ENCODE measurements at places on chromosomes 1 and 21.

DNA sequence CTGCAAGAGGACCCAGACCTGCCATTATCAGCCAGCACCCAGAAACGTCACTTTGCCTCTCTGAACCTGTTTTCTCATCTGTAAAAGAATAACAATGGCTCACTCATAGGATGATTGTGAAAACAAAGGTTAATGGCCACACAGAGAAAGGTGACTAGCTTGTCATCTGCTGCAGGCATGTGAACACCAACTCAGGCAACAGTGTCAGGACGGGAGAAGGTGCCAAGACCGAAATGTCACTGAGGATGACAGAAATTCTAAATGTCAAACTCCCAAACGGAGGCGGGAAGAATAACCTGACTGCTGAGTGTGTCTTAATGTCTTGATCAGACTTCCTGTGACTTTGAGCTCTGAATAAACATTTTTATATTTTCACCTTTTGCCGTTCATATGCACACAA, 10.3 kb downstream of the PADI4 start:
- no peak for DNase-seq

DNA sequence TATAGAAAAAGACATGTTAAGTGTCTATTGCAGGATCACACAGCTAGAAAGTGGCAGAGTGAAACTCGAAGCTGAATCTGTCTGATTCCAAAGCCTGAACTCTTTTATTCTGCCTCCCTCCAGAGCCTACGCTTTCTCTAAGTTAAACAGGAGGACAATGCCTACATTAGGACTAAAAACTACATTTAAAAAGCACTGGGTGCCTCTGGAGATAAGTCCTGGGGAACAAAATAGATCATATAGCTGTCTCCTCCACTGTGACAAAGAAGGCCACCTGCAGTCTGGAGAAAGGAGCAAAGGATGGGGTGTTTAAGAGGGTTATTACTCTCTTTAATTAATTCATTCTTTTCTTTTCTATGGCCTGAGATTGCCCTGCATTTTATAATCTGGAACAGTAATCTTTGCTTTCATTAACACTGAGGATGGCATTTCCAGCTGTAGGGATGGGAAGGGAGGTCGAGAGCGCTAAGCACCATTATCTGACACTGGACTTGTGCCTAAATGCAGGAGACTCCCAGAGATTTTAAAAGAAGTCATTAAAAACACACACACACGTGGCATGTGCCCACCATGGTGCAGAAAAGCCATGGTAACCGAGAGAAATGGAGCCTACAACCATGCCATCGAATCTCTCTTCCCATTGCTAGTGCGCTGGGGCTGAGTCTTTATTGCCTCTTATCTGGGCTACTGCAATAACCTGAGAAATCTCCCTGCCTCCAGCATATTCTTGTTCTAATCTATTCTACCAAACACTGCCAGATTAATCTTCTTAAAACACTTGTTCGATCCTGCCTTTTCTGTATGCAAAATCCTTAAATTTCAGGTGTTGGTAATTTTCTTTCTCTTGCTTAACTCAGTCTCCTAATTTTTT, 92.2 kb downstream of the PLXNA2 start:
- no peak for DNase-seq

- no peak for DNase-seq
Observed at GRCh38 chr1:209248649-209249279, 334.8 kb upstream of the CAMK1G start.

GRCh38 chr1:30047576-30047975, 675.8 kb downstream of the MATN1 start:
- DNase-seq: no peak

DNA sequence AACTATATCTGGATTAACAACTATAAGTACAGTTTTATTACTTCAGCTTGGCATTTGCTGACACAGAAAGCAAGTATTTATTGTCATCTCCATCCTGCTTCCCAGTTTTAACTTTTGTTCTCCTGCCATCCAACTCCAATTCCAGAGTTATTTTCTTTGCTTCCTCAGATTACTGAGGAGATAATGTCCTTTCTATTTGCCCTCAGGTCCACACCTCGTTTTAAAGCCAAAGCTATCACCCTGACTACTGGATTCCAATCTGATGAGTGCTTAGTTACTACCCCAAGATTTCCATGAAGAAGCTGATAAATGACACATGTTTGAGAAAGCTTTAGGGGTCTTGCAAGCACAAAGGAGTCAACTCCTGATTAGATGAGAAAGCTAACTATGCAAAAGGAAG, 25.2 kb downstream of the ACKR1 start:
- no peak for DNase-seq

DNA sequence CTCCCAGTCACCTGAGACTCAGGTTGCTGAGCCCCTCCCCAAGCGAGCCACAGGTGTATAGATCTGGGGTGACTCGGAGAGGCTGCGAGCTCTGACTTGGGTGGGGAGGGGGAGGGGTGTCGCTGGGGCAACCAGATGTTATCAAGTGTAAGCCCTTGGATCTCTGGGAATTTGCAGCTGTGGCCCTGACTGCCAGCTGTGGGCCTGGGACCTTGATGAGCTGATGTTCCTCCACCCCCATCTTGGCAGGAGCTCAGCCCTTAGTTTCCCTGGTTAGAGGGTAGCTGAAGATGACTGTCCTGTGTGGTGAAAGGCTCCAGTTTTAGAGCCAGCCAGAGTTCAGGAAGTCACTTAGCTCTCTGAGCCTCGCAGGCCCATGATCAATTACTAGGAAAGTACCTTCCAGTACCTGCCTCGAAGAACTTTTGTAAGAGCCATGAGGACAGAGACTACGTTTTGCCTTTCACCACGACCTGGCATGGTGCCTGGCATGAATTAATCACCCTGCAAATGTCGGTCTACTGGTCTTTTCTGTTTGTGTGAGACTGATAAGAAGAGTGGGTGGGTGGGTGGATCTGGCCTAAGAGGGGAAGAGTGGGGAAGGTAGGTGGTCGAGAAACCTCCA, 55.8 kb downstream of the YARS1 start:
- DNase-seq: no peak

DNA sequence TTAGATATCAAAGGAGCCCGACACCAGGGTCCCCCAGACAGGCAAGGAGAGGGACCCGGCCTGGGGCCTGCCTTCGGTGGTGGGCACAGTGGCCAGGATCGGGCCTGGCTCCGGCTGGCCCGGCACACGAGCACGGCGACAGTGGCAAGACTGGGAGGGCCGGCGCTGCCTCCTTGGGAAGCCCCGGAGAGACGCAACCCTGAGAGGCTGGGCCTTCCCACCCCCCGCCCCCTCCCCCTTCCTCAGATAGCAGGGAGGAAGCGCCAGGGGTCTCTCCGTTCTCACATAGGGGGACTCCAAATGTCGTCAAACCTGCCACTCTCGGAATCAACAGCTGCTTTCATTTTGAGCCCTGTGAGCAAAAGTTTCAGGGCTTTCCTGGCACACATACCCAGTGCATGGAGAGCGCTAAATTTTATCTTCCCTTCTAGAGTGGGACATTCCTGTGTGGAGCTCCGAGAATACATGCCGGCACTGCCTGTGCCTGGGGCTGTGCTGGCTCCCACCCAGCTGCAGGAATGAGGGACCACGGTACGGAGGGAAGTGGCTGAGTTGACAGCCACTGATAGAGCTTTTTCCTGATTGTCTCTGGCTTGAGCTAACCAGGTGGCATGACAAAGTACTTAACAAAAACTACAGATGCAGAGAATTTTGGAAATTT, 62.4 kb downstream of the CD247 start:
- DNase-seq: no peak

DNA sequence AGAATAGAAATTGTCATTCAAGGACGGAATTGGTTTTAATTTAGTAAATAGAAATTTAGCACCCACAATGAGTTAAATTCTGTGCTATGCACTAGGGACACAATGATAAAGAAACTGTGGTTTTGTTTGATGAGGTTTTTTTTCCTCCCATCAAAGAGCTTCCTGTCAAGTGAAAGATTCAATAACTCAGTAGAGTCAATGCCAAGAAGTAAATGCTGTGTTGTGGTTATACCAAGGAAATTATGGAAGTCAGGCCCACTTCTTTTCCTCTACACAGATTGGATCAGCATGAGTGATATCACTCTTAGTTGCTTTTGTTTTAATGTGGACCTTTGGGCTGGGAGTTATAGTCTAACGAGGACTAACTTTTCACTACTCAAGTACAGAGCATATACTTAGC, 1269.6 kb upstream of the ADGRL2 start:
- DNase-seq: no peak

GRCh38 chr1:14565090-14565489, 33.4 kb upstream of the KAZN start:
- no peak for DNase-seq

DNA sequence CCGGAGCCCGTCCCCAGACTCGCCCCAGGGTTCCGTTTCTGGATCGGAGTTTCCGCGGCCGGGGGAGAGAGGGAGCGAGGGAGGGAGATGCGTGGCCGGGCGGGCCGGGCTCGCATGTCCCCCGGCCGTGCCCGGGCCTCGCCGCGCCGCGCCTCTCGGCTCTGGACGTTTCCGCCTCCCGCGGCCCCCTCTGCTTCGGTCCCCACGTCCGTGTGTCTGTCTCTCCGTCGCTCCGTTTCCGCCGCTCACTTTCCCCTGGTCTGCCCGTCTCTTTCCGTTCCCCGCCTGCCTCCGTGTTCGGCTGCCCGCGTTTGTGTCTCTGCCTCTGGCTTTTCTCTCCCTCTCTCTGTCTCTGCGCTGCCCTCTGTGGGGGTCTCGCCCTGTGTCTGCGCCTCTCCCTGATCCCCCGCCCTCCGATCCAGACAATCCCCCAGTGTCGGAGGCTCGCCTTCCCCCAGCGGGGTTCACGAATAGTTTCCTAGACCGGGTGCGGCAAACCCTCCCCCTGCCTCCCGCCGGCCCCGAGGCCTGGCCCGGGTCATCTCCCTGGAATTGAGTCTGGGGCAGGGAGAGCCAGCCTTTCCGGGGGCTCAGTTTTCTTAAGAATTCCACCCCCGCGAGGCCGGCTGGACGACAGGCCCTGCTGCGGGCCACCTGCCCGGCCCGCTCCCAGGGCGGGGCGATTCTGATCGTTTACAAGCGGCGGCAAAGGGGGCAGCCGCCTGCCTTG, 735 bp downstream of the NBL1 start:
- DNase-seq: no peak

GRCh38 chr1:115976062-115976920, at the start of gene SLC22A15:
Gene SLC22A15, plus strand, starts transcription at chr1:115976513. Its CDS starts 115 bp downstream, at chr1:115976628.
- DNase-seq: no peak

Measured in GOT3 (cell line).